ENCODE measurements at places on chromosomes 1 and 21.

DNA sequence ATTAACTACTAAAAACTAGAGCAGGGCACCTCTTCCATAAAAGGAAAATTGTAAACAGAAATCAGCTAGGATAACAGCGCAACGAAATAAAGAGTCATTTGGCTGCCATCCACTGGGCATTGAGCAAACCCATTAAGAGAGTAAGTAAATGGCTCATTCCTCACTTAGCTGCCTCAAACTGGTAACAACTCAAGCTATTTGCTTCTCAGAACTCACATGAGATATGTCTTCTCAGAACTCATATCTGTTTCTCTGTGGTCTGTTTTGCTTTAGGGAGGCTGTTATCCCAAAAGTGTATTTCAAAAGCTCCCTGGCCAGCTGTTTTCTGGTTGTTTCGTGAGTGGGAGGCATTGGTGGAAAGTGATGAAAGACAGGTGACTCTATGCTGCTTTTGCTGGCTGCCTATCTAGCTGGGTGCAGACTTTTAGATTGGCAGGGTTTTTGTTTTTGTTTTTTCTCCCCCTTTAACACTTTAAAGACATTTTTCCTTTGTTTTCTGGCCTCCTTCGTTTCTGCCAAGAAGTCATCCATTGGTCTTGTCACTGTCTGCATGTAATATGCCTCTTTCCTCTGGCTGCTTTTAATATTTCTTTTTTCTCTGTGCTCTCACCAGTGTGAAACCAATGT lies 269.2 kb upstream of the RGS18 start:
- DNase-seq: no peak

GRCh38 chr1:214427871-214428277 lies 123.5 kb downstream of the PTPN14 start:
- DNase-seq: no peak

DNA sequence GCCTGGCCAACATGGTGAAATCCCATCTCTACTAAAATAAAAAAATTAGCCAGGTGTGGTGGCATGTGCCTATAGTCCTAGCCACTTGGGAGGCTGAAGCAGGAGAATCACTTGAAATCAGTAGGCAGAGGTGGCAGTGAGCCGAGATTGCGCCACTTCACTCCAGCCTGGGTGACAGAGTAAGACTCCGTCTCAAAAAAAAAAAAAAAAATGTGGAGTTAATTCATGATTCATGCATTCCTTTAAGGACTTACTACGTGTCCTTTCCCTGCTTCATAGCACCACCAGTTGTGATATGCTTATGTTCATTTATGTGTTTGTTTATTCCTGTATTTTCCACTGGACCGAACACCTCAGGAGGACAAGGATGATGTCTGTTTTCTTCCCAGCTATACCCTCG lies 12.7 kb upstream of the PRELP start:
- DNase-seq: no peak

- DNase-seq: no peak
Measured at GRCh38 chr21:31416465-31416864, 72.4 kb upstream of the TIAM1 start.

DNA sequence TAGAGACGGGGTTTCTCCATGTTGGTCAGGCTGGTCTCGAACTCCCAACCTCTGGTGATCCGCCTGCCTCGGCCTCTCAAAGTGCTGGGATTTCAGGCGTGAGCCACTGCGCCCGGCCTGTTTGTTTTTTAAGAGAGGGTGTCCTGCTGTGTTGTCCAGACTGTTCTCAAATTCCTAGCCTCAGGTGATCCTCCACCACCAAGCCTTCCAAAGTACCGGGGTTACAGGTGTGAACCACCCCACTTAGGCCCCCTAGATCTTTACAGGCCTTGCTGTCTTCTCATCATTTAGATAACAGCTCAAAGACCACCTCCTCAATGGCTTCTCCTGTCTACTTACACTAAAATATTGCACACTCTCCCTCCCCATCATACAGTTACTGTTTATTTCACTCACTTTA lies 6.3 kb downstream of the SESN2 start:
- DNase-seq: no peak

DNA sequence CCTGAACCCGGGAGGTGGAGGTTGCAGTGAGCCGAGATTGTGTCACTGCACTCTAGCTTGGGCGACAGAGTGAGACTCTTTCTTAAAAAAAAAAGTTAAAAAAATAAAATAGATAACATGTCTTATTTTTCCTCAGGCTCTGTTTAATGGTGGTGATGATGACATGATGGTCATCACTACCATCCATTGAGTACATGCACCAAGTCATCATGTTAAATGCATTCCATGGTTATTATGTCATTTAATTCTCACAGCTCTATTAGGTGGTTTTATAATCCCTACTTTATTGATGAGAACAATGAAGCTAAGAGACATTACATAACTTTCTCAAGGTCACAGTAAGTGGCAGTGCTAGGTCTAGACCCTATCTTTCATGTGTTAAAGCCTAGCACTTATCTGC lies 34.4 kb upstream of the MAB21L3 start:
- no peak for DNase-seq

DNA sequence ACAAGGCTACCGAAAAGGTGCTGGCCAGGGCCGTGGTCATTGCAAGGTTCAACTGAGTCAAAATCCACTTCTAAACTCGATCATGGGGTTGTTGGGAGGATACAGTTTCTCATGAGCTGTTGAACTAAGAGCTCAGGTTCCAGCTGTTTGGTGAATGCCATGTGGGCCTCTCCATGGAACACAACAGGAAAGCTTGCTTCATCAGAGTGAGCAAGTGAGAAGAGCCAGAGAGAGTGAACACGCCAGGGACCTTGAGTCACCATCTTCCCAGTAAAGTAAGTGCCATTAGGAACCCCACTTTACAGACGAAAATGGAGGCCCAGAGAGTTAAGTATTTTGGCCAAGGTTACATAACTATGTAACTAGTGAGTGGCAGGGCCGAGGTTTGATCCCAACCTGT lies 475.1 kb upstream of the VAMP3 start:
- no peak for DNase-seq

GRCh38 chr1:15431571-15431948 lies 6.7 kb upstream of the CTRC start:
- no peak for DNase-seq

GRCh38 chr1:92458146-92458545 lies 28.6 kb downstream of the GFI1 start:
- DNase-seq: no peak

DNA sequence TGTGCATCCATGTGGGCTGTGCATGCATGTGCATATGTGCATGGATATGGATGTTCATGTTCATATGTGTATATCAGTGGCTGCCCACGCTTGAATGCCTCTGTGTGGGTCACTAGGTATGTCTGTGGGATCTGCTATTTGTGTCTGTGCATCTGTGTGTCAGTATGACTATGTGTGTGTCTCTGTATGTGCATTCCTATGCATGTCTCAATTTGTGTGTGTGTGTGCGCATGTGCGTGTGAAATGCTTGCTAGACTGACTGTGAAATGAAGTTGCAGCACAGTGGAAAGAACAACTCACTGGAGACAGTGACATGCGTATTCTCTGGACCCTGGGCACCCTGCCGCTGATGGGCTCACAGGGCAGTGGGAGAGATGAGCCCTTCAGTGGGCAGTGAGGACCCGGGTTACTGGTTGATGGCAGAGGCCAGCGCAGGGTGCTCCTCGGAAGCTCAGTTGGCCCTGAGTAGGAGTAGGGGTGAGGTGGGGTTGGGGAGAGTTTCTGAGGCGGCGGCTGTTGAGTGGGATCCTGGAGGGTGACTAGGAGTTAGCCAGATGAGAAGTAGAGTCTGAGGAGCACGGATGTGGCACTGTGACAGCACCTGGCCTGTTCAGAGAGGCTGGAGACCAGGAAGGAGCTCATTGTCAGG lies 43.2 kb upstream of the POU3F1 start:
- no peak for DNase-seq

- DNase-seq: peak; percentile 64
Measured at GRCh38 chr1:183635099-183635605, 431 bp downstream of the ARPC5 start.

- DNase-seq: no peak
Measured at GRCh38 chr1:182351790-182352364, 39.7 kb downstream of the GLUL start.

DNA sequence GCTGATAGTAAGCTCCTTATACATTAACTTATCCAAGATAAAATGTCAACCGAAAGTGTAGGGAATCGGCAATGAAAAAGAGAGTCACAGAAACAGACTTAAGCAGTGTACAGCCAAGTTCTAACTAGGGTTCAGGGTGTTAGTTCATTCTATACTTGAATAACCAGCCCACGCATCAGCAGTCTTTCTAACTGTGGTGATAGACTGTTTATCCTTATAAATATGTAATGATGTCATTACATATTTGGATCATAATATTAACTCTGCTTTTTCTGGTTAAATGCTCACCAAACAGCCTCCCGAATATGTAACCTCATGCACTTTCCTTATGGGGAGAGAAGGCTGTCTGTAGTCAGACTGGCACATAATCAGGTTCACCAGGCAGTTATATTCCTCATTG lies 11.0 kb downstream of the HMCN1 start:
- DNase-seq: no peak

DNA sequence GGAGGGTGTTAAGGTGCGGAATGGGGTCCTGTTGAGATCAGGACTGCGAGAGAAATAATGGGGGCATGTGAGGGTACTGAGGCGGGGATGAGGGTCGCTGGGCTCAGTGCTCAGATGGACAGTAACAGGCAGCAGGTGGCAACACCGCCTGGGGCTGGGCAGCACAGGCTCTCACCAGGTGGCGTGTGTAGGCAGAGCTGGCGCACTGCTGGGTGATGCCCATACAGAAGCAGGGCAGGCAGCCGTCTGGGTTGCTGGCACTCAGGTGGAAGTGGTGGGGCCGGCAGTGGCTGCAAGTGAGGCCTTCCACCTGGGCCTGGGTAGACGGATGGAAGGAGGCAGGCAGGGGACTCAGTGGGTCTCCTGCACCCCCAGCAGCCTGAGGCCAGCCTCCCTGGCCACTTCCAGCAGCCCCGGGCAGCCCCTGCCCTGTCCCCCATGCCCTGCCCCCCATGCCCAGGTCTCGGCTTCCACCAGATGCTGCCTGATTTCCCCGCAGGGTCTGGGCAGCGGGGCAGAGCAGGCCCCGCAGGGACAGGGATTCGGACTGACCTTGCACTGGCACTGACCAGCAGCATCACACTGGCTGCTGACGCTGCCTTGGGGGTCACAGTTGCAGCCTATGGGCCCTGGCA lies 60.5 kb downstream of the LDLRAD2 start:
- DNase-seq: no peak

- DNase-seq: no peak
Measured at GRCh38 chr1:76562292-76562691, 305.0 kb upstream of the ST6GALNAC5 start.

- DNase-seq: no peak
Measured at GRCh38 chr1:28985427-28985826, 71.1 kb downstream of the EPB41 start.

DNA sequence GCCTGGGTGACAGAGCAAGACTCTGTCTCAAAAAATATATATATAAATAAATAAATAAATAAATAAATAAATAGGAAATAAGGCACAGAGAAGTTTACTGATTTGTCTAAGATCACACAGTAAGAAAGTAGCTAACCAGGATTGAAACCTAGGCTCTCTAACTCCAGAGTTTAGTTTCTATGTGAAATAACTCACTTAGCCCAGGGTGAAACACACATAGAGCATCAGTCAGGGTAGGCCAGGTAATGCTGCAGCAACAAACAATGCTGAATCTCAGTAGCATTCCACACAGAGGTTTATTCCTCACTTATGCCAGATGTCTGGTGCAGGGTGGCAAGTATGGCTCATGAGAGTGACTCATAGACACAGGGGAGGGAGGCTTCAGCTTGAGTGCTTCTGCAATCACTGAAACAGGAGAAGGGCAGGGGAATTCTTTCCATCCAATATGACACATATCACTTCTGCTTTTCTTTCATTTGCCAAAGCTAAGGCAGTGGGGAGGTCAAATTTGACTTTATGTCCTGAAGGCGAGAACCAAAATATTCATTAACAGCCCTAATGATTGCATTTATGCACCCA lies 37.1 kb upstream of the KANK4 start:
- peak; percentile 9 for DNase-seq

DNA sequence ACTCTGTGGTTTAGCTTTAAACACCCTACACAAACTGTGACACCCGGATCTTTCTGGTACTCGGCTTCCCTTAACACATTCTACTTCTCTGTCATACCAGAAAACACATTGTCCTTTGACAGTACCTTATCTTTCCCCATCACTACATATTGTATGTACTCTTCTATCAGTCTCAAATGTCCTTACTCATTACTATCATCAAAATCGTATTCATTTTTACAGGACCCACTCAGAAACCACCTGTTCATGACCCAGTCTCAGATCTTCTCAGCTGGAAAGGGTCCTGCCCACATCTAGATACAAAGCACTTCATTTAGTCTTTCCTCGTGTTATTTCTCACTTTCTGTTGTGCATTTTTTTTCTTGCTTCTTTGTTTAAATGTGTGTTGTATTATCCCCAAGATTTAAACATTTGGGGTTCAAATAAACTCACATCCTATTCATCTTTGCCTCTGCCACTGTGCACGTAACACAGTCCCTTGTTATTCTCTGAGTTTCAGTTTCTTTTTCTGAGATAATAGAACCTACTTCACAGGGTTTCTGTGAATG lies 27.7 kb downstream of the CD34 start:
- DNase-seq: no peak

GRCh38 chr1:2130156-2130555 lies 64.4 kb downstream of the FAAP20 start:
- DNase-seq: no peak

DNA sequence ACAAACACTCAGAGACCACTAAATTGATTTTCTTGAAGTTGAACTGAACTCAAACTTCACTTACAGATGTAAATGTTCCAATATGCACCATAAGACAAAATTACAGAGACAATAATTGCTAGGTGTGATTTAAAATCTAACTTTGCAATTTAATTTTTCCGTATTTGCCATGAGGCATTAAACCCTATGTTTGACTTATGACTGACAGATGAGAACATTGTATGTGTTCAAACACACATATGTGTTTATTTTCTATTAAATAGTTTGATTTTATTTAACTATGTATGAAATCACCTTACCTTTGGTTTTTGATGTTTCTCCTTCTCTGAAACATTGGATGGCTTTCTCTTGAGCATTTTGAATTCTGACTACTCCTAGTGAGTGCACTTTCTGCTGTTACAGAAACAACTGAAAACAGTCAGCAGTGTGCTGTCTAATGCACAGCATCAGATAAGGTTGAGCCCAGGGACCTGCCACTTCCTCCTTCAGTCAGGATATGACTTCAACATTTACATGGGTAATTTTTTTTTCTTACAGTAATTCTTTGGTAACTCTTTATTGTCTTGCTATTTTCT lies at the start of gene SAMSN1:
Gene SAMSN1, minus strand, starts transcription at position 410 of the 575 bp plus-strand sequence. Its CDS starts 54 bp downstream, at position 356.
- DNase-seq: no peak

- no peak for DNase-seq
Measured at GRCh38 chr1:10173582-10173981, 36.8 kb upstream of the KIF1B start.

DNA sequence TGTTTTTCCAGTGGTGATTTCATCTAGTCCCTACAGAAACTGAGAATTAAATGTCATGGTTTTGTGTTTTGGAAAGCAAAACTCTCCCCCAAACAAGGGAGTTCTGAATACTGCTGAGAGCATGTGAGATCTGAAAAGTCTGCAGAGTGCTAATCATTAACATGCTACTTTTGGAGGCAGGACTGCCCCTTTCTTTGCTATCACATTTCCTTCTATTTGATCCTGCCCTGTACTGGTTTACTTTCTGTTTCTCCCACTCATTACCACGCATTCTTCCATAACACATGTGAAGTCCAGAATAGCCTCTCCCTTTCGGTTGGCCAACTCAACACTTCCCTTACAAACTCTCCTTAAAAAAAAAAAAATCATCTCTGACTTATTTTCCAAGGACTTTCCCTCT lies 63.6 kb downstream of the GADD45A start:
- DNase-seq: no peak
